ENCODE measurements at places on chromosomes 12 and 14. TPM values are rescaled to one million over a fixed set of nuclear protein-coding genes. Genes with fewer than 3 reads are reported as not detected.

The SLC5A8 gene
- total RNA-seq: not detected

GRCh38 chr14:54686871-54687749 is 120.2 kb downstream of the SAMD4A start:
- no peak for ATAC-seq

GRCh38 chr12:90090929-90091651 is 382.5 kb upstream of the ATP2B1 start:
- ATAC-seq: peak; percentile 99

The PPP1R1A gene
- total RNA-seq: not detected

The CLEC4A gene
- 0.96 TPM for total RNA-seq

All from esophagus mucosa (tissue), 1 donor.